Mammary epithelial cell (primary cell): ENCODE measurements at places on chromosomes 6 and 20.

DNA sequence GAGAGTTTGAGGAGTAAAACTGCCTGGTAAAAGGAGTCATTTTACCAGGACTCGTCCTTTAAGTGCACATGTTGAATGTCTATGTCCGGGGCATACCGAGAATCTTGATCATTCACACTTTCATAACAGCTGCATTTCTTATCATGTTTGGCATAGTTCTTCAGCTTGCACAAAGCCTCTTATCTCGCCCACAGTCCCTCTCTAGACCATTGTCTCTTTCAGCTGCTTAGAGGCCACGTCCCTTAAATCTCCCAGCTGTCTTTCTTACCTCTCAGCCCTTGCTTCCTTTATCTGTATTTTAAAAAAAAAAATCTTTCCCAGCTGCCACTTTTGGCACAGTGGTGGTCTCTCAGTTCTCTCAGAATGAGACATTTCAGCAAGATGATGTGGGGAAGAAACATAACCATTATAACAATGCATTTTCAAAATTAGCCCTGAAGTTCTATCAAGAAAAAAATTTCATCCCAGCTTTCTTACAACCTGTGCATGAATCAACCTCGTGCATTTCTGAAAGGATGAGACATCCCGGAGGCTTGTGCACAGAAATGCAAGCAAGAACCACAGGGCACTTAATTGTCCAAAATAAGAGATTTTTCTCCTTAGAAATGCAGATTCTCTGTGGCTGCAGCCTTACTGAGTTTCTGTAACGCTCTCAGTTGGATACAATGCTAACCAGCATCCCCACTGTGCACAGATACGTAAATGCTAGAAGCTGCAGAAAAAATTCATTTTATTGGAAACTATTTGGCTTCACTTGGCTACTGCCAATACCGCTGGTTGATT lies 24.2 kb downstream of the RBM24 start:
- DNase-seq = no peak

DNA sequence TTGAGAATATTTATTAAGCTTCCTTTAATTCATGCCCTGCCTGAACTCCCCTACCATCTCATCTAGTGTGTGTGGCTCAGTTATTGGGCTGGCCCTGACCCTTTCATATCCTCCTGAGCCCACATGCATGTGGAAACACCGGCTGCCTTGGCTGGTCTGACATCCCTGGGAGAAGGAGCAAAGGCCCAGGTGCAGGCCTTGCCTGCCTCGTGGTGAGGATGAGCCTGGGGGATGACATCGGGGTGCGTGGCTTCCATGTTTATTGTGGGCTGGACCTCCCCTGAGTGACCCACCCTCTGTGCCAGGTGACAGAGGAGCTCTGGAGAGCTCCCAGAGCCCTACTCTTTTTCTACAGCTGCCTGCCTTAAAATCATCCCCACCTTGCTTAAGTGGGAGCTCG lies 69.1 kb downstream of the FOXA2 start:
- no peak for DNase-seq

- no peak for DNase-seq
Measured at GRCh38 chr6:141173529-141173928, 959.2 kb upstream of the GJE1 start.

DNA sequence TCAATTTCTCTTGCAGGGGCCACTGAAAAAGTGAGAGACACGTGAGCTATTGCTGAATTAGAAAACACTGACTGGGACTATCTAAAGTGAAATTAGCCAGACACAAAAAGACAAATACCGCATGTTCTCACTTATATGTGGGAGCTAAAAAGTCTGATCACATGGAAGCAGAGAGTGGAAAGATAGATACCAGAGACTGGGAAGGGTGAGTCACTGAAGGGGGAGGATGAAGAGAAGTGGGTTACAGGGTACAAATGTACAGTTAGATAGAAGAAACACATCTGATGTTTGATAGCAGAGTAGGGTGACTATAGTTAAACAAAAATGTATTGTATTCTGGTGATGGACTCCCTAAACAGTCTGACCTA lies 13.4 kb downstream of the CST3 start:
- peak; percentile 52 for DNase-seq

DNA sequence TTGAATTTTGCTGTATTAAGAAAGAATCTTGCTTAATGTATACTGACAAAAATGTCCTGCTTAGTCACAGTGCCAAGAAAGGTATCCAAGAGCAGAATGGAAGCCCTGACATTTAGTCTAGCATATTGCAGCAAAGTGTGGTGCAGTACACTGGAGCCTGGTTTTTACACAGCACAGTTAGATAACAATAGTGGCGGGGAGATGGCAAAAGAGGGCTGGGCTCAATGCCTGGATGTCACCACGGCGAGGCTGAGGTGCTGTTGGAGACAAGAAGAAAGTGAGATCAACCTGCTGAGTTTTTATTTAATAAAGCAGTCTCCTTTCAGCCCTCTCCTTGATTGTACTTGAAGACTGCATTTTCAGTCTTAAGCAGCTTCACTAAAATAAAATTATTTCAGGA lies 426.0 kb downstream of the LMBRD1 start:
- no peak for DNase-seq

- DNase-seq = no peak
Measured at GRCh38 chr6:36683145-36683655, 4.7 kb downstream of the CDKN1A start.

- peak; percentile 32 for DNase-seq
Measured at GRCh38 chr6:131129689-131130553, 5.3 kb upstream of the AKAP7 start.

GRCh38 chr6:41036186-41036585 lies 2.8 kb downstream of the UNC5CL start:
- peak; percentile 81 for DNase-seq

- DNase-seq = no peak
Measured at GRCh38 chr6:132993738-132994137, 179.4 kb downstream of the RPS12 start.

GRCh38 chr6:121515630-121516265 lies 80.3 kb downstream of the GJA1 start:
- DNase-seq = peak; percentile 42

GRCh38 chr20:41145821-41146620 lies 8.7 kb downstream of the PLCG1 start:
- DNase-seq = no peak

- DNase-seq = peak; percentile 27
Measured at GRCh38 chr6:89122625-89123024, 4.8 kb upstream of the SRSF12 start.

DNA sequence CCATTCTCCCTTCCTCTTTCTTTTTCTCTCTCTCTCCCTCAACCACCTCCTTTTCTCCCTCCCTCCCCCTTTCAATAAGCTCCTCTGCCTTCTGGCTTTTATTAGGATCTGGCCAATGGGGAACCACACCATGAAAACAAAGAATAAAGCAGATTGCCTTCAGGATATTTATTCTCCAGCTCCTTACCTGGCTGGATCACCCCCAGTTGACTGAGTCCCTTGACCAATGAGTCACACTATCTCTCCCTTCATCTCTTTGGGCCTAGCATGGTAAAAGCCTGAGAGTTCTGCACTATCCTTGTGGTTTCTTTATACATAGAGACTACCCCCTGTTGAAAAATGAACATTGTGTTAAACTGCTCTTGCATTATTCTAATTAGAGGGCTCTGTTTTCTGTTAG lies 476.8 kb downstream of the EPHA7 start:
- no peak for DNase-seq

DNA sequence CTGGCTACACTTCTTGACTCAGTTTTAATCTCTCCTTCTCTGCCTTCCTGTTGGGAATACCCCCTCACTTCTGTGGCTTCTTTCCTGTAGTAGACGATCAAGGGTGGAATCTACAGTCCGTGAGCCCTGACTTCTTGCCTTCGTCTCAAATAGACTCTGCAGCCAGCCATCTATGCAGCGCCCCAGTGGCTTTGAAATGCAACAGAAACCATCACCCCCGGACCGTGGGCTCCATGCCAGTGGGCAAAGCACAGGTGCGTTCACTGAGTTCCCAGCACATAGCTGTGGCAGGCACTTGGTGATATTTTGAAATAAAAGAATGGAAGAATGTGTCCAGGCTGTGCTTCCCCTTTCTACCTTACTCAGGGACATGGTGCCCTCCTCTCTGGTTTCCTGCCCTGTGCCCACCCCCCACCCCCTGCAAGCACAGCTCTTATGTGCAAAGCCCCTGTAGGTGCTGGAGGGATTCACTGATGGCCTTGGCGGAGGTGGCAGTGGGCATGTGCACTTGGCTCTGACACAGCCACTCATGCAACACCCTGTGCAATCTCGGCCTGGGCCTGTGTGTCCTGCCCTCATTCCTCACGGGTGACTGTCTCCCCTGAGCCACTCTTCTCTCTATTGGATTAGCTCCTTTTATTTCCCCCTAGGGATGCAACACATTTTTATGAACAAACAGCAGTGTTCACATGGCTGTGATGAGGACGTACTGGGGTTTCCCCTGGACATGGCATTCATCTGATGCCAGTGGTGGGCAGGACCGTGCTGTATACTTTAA lies 5.5 kb upstream of the CDSN start:
- DNase-seq = peak; percentile 91

- no peak for DNase-seq
Measured at GRCh38 chr6:4262526-4262925, 127.2 kb upstream of the ECI2 start.

GRCh38 chr20:29297411-29298270 lies 1959.8 kb upstream of the DEFB115 start:
- no peak for DNase-seq

- DNase-seq = peak; percentile 76
Measured at GRCh38 chr20:37223053-37223452, 38.6 kb downstream of the GHRH start.

GRCh38 chr6:163955096-163955495 lies 540.6 kb downstream of the QKI start:
- DNase-seq = no peak

DNA sequence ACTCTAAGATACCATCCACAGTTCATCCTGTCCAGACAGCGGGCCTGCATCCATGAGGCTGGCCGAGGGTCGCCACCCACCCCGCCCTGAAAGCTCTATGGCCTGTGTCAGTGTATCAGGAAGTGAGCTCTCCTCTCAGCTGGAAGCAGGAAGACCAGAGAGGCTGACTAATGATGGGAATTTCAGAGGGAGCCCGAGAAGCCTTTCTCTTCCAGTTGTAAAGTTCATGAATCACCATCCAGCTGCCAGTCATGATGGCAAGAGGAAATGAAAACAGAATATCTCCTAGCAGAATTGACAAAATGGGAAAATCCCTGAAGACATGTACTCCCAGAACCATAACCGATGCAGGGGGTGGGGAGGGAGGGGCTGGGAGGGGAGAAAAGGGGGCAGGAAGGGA lies 109.6 kb upstream of the RPS6KA2 start:
- DNase-seq = peak; percentile 87

DNA sequence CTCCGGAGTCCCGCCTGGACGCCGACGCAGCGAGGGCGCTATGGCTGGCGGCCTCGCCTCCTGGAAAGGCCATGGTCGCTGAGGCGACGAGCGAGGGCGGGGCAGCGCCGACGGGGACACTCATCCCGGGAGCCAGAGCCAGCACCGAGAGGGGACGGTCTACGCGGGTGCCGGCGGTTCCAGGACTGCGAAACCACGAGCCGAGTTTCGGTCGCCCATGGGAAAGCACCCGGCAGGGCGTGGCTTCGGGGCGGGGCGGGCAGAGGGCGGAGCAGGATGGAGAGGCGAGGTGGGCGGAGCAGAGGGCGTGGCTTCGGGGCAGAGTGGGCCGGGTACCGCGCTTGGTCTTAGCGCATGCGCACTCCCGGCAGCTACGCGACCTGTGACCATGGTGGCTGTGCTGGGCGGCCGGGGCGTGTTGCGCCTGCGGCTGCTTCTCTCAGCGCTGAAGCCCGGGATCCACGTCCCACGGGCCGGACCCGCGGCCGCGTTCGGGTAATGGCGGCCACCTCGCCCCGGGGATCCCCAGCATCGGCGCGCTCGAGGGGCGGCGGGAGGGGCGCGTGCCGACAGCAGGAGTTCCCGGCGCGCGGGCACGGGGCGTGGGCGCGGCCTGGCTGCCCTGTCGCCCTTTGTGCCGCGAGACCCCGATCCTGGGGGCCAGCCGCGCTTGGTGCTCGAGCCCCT lies at the start of gene BPHL:
BPHL (plus strand) TSS at position 359 of the 687 bp plus-strand sequence; CDS start at position 389, 30 bp downstream.
- peak; percentile 94 for DNase-seq

DNA sequence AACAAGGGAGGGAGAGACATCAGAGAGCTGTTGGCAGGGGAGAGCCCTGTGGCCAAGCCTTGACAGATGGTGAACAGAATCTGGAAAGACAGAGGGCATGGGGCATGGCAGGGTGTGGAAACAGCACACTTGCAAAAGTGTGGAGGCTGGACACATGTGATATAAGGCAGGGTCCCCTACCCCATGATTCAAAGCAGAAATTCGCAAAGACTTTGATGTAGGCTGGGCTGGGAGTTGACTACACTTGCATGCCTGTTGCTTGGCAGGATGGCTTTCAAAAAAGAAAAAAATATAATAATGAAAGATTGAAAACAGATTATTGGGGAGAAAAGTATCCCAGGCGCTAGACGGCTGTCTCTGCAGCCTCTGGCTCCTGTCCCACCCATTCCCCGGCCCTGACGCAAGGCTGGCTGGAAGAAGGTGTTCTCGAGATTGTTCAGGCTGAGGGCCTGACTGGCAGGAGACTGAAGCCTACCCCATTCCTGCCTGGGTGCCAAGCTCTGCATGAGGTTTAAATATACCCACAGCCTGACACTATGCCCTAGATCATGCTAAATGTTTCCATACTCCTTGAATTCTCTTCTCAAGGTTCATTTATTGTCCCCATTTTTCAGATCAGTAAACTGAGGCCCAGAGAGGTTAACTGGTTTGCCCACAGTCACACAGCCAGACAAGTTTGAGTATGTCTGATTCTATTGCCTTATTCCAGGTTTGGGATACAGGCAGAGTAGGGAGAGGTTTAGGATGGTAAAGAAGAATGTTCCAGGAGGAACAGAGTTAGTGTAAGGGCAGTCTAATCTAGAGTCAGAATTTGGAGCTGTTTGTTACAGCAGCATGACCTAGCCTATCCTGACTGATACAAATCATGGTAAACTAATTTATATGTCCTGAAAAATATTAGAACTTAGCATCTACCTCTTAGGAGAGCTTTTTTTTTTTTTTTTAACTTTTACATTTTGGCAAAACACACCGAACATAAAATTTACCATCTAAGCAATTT lies 23.4 kb upstream of the CCN5 start:
- DNase-seq = no peak

DNA sequence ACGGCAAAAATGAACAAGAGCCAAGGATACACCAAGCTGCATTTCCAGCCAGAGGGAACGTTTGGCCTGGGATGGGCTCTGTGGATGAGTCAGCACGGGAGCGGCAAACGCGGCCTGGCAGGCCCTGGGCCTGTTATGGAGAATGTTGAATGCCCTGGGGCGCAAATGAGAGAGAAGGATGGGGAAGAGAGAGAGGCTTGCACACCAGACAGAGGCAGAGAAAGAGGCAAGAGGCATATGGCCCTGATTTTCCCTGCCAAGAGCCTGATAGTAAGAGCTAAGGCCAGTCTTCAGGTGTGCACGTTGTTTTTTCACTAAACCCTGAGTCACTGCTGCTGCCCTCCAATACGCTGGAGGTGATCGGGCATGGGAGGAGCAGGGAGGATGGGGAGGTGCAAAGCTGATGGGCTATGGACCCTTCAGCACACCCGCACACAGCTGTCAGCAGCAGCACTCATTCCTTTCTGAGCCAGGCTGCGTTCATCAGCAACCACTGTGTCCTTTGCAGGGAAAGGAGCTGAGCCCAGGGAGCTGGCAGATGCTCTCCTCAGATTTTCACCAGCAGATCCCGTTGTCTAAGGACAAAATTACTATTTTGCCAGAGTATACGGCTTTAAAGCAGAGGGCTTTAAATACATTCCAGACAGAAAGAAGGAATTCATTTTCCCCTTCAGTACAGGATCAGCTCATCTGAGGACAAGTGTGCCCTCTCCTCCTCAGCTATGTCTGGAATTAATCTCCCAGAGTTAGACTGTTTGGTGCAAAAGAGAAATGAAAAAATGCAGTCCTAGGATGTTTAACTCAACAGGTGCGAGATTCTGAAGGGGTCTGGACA lies 61.7 kb upstream of the SLC22A23 start:
- peak; percentile 94 for DNase-seq
